ENCODE measurements at places on chromosomes 6 and 20. TPM values are rescaled to one million over a fixed set of nuclear protein-coding genes. Genes with fewer than 3 reads are reported as not detected.

The AVP gene
- polyA plus RNA-seq: not detected

The SOX4 gene
- polyA plus RNA-seq: 6.1 TPM

The TCF15 gene
- polyA plus RNA-seq: 0.39 TPM

The CUL9 gene
- polyA plus RNA-seq: 64.9 TPM

The TMEM14A gene
- 43.2 TPM for polyA plus RNA-seq

Data from esophagus (tissue), 2 donors.